ENCODE measurements at places on chromosomes 6 and 20.

GRCh38 chr6:22078802-22079545, 217.9 kb downstream of the PRL start:
- DNase-seq = no peak

DNA sequence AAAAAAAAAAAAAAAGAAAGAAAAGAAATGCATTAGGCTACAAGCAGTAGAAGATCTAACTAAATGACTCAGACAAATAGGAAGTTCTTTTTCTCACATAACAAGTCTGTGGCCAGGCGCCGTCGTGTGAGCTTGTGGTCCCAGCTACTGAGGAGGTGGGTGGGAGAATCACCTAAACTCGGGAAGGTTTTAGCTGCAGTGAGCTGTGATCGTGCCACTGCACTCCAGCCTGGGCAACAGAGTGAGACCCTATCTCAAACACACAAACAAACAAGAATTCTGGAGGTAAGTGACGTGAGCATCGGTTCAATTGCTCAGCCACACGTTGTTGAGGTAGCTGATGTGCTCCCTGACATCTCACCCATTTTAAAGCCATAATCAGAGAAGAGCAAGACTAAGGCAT, 37.9 kb upstream of the SLC23A2 start:
- DNase-seq = peak; percentile 62

GRCh38 chr6:96236471-96236870, 220.7 kb downstream of the FUT9 start:
- no peak for DNase-seq

DNA sequence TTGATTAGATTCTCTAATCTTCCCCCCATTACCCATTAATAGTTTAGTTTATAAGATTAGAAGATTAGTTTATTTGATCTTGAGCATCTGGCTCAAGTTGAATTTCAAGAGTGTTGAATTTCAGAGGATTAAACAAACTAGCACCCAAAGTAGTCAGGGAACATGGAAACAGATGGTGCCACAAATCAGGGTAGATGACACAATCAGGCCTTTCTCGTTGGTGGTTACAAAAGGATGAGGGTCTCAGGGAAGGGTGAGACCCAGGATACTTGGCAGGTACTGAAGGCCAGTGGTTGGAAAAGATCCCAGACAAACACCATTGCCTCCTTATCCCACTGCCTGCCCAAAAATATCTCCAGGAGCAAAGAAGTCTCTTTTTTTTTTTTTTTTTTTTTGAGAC, 29.5 kb upstream of the ADGRF1 start:
- no peak for DNase-seq

GRCh38 chr20:9689041-9689440, 149.8 kb downstream of the PAK5 start:
- DNase-seq = no peak

DNA sequence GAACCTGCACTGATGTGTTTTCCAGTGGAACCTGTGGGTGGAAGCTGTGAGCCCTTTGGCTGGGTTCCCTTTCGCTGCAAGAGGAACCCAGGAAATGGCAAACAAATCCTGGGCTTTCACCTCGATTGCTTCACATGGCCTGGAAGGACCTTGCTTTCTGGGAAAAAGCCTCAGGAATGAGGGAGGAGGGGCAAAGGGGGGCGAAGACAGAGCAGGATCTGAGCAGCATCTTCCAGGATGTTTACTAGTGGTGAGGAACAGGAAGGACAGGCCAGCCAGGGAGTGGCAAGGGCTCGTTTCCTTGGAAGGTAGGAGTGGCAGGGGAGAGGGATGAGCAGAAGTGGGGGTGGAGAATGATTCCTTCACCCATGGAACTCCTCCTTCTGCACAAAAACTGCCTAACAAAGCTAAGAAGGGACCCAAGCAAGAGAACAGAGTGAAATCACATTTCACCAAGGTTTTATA, 5.9 kb downstream of the SLC2A10 start:
- no peak for DNase-seq

GRCh38 chr6:111536910-111537527, 54.0 kb upstream of the REV3L start:
- DNase-seq = no peak

- no peak for DNase-seq
Measured at GRCh38 chr20:47557218-47557617, 55.5 kb downstream of the NCOA3 start.

DNA sequence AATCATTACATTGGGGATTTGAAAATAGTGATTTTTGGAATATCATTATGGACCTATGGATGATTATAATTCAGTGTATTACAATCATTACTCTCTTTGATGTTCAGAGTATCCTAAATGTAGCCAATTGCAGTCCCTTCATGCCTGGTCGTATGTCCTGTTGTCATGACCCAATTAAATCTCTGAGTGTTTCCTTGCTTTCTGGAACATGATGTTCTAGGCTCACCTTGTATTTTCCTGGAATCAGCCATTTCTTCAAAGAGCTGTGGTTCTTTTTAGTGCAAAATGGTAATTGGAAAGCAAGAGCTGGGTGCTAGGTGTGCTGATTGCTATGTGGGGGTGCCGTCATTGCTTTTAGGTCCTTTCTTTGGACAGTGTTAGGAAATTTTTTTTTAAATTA, 100.7 kb upstream of the RNF24 start:
- DNase-seq = no peak

GRCh38 chr6:159931112-159931511, 37.8 kb upstream of the IGF2R start:
- DNase-seq = no peak
